Foreskin keratinocyte (primary cell): ENCODE measurements at places on chromosomes 4 and X.

DNA sequence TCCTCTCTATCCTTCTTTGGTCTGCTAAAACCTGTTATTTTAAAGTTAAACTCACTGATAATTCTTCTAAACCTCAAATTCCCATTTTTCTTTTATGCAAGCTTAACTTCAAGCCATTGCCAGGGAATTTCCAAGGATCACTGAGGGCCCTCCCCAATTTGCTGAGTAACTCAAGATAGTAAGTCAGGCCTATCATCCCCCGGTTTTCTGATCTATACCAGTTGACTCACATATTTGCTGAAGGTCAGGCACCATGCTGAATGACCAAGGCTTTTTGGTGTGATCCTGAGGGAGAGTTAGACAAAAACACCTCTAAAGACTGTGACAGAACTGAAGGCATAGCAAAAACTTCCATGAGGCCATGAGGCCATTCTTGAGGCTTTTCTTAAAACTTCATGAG lies 1301.9 kb downstream of the PCDH7 start:
- DNase-seq: peak; percentile 5

GRCh38 chr4:184906480-184907097 lies 80.8 kb upstream of the ACSL1 start:
- DNase-seq: no peak

DNA sequence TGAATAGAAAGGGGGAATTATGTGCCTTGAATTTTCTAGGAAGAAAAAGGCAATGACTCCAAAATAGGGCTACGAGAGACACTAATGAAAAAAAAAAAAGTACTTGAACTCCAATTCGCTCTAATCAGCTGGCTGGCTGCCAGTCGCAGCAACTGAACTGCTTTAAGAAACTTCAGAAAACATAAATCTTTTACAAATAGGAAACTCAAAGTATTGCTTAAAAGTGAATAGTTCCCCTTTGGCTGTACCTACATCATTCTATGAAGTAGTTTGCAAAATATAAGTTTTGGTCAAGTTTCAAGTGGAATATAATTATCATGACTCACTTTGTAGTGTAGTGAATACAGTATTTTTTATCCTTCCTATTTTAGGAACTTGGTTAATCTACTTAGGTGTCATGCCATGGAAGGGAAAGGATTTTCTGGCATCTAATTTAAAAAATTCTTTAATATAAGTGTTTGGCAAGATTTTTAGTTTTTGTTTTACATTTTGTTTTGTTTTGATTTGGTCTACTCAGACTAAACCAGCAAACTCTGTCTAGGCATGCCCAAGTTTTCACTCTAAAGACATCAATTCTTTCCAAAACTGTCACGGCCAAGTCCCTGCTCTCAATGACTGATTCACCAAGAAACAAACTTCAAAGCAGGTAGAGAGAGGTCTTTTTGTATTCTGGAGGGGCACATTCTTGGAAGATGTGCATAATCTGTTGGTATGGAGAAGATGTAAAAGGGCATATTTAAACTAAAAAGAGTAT lies 382.4 kb upstream of the GALNT7 start:
- peak; percentile 36 for DNase-seq

DNA sequence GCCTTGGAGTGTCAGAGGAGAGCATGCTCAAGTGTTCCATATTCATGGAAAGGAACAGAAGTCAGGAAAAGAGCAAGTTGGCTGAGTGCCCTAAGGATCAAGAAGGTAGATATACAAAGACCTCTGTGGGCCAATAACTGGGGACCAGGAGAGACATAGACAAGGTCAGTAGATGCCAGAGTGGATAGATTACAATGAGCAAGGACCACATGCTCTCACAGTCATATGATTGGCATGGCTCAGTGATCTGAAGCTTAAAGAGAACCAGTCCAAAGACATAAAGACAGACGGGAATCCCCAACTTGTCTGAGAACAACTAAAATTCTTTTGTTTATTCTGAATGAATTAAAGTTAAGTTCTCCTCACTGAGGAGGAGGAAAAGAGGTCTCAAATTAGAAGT lies 289.7 kb downstream of the HS3ST1 start:
- no peak for DNase-seq

DNA sequence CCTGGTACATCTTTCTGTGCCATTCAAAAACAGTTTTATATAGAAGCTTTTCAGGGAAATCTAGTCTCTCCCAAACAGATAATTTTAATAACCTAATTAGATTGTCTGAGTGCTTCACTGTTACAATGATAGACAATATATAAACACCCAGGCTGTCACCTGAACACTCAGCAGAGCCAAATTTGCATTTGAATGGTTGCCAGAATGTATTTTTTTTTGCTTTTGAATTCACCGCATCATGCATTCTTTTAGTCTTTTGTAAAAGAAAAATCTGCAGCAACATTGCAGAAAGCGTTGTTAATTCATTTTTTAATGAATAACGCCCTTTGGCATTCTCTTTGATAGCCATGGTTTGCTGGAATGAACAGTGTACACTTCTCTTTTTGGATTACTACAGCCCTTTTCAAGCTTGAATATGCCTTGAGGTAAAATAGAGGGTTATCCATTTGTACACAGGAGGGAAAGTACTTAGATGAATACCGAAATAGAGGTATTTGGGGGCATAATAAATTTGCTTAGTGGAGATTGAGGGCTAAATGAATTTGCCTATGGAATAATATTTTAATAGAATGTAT lies 175.0 kb upstream of the EPHA5 start:
- DNase-seq: no peak

DNA sequence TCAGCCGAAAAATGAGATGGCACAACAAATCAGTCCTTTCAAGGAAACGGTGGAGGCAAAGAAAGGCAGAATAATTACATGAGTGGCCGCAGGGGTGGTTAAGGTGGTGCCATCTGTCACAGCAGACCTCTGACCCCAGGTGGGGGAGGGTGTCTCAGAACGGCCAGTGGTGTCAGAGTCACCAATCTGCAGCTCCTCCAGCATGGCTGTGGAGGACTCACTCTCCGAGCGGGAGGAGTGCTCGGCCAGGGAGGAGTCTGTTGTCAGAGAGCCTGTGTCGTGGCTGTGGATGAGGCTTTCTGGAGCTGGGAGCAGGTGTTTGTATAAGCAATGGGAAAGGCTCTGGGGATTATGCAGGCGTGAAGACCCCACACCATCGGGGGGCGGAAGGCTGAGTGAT lies 130.3 kb upstream of the PDLIM3 start:
- DNase-seq: no peak

- no peak for DNase-seq
Measured at GRCh38 chr4:83388313-83388676, 53.6 kb upstream of the HPSE start.

- DNase-seq: peak; percentile 32
Measured at GRCh38 chr4:123299212-123299691, 97.3 kb upstream of the SPRY1 start.
